ENCODE measurements at places on chromosomes 13 and 19. TPM values are rescaled to one million over a fixed set of nuclear protein-coding genes. Genes with fewer than 3 reads are reported as not detected.

GRCh38 chr13:65149687-65150086 lies 2080.4 kb downstream of the PCDH9 start:
- H3K27ac ChIP-seq: no peak overlapping the region
- no peak overlapping the region for H3K4me3 ChIP-seq
- peak; percentile 79 for DNase-seq
- H3K27me3 ChIP-seq: no peaks in the 10 kb centered on the region
- H3K4me1 ChIP-seq: no peaks in the 10 kb centered on the region
- no peaks in the 10 kb centered on the region for H3K36me3 ChIP-seq

DNA sequence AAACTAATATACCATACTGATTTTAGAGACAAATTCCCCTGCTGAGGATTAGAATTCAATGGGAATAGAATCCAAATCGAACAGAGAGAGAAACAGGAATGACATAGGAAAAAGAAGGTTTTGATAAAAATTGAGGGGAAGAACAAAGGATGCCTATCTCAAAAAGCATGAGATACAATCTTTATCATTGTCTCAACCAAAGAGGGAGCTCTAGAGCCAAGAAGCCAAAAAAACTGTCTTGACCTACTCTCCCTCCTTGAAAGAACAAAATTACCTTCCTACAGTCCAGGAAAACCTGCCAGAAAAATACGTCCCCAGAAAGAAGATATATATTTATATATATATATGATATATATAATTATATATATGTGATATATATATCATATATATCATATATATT lies 39.2 kb upstream of the MIR17HG start:
- no peak overlapping the region for H3K4me3 ChIP-seq
- peaks cover 4% of the 10 kb centered on the region for H3K27me3 ChIP-seq
- DNase-seq: no peak
- no peaks in the 10 kb centered on the region for H3K36me3 ChIP-seq
- H3K27ac ChIP-seq: no peak overlapping the region

The F7 gene
- total RNA-seq: not detected

The TINCR gene
- 13.5 TPM for total RNA-seq

The ZNF497 gene
- 2.7 TPM for total RNA-seq

DNA sequence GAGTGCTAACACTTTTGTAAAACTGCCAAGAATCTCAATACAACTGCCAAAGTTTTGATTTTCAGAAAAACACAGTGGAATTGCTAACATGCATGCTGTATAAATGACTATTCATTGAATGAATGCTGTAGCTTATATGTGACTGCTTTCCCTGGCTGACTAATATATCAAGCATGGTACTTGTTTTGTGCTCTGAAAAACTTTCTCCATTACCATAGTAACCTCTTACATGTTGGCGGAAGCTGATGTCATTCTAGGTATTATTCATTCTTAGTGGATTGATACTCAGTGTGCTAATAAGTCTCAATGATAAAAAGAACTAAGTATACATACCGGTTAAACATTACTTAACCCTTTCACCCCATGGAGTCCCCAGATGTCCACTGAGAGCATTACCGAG lies 166.1 kb upstream of the MYO16 start:
- peak overlapping the region; percentile 61 for H3K27ac ChIP-seq
- H3K4me1 ChIP-seq: peaks cover 13% of the 10 kb centered on the region
- no peak for DNase-seq
- H3K4me3 ChIP-seq: no peak overlapping the region

DNA sequence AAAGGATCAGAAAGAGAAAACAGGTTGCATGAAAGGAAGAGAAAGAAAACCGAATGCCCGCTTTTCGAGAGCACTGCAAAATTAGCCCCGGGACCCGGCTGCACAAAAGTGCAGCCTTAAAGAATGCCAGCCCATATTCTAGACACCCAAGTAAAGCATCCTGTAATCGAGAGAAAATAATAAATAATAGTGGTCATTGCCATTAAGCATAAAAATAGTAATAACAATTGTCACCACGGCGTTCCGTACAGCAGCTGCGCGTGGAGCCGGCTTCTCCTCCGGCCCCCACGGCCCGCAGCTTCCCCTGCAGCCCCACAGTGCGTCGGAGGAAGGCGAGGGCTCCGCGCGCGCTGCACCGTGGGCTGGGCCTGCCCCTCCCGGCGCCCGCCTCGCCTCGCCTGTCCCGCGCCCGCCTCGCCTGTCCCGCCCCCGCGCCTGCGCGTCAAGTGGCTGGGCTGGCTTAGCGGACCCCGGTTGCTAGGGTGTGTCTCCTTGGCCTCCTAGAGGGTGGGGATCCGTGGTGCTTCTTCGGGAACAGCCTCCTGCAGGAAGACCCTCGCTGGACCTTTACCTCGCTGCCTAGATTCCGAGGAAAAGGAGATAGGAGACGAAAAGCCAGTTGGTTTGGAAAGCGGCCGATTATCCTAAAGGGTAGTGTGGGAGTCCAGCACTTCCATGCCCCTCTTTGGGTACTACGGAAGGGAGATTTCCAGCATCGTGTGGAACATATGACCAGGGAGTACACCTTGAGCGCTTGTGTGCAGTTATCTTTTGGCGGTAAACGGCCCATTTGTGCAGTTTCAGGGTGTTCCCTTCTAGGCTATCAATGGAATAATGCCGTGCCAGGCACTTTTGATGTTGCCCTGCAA lies at the start of gene LRRC63:
Gene LRRC63, plus strand, starts transcription at position 446 of the 869 bp plus-strand sequence. CDS start 1,107 bp downstream, outside the sequence.
- H3K4me3 ChIP-seq: peak within 1 kb of the TSS; percentile 74
- peak; percentile 88 for DNase-seq
- H3K4me1 ChIP-seq: peaks cover 5% of the 10 kb centered on the region
- no peak within 1 kb of the TSS for H3K27ac ChIP-seq

- H3K27me3 ChIP-seq: peaks cover 7% of the 10 kb centered on the region
- H3K36me3 ChIP-seq: no peaks in the 10 kb centered on the region
- no peak for DNase-seq
- H3K27ac ChIP-seq: no peak overlapping the region
Measured at GRCh38 chr13:111046590-111047141, 68.4 kb upstream of the ARHGEF7 start.

- peaks cover 33% of the 10 kb centered on the region for H3K36me3 ChIP-seq
- no peaks in the 10 kb centered on the region for H3K27me3 ChIP-seq
- no peak for DNase-seq
- H3K4me3 ChIP-seq: no peak overlapping the region
- no peak overlapping the region for H3K27ac ChIP-seq
Measured at GRCh38 chr19:35890113-35890650, 10.2 kb downstream of the NFKBID start.

DNA sequence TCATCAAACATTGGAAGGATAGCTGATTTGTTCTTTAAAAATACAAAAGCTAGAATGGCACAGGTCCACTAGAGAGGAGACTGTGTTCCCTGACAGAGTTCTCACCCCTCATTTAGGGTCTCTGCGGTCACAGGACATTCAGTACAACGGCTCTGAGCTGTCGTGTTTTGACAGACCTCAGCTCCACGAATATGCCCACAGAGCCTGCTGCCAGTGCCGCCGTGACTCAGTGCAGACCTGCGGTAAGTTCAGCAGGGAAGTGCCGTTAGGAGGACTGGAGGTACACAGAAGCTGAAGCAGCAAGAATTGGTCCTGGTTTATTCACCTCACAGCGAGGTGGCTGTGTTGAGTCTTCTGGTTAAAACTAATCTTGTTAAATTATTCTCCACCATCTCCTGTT lies 90.0 kb downstream of the TNFRSF19 start:
- H3K27me3 ChIP-seq: no peaks in the 10 kb centered on the region
- no peak overlapping the region for H3K27ac ChIP-seq
- H3K4me3 ChIP-seq: no peak overlapping the region
- H3K36me3 ChIP-seq: no peaks in the 10 kb centered on the region

- no peak for DNase-seq
- H3K27me3 ChIP-seq: no peaks in the 10 kb centered on the region
- peaks cover 12% of the 10 kb centered on the region for H3K4me1 ChIP-seq
Measured at GRCh38 chr19:17550076-17550667, 5.3 kb upstream of the COLGALT1 start.

Data from osteocyte (in vitro differentiated cells).